ENCODE measurements at places on chromosomes 1 and 21. TPM values are rescaled to one million over a fixed set of nuclear protein-coding genes. Genes with fewer than 3 reads are reported as not detected.

Gene CD1D
- 12.5 TPM for total RNA-seq

Gene TAS1R1
- total RNA-seq = 0.17 TPM

Gene MIXL1
- not detected for total RNA-seq

Gene LRRC3
- total RNA-seq = 3.5 TPM

Gene KRTAP7-1
- total RNA-seq = not detected

Gene OR2L3
- total RNA-seq = not detected

Gene KCNE2
- not detected for total RNA-seq

Gene ENTREP3
- 19.4 TPM for total RNA-seq

Gene RGL1
- total RNA-seq = 20.8 TPM
